Ureter (tissue), 1 donor: ENCODE measurements at places on chromosomes 4 and X. TPM values are rescaled to one million over a fixed set of nuclear protein-coding genes. Genes with fewer than 3 reads are reported as not detected.

The SH3TC1 gene
- 87.0 TPM for total RNA-seq

The POLA1 gene
- 14.6 TPM for total RNA-seq

The BEND4 gene
- total RNA-seq: 0.18 TPM

The CCKAR gene
- not detected for total RNA-seq

The SNCA gene
- total RNA-seq: 5.3 TPM

The CXCR3 gene
- 0.89 TPM for total RNA-seq

The SLC4A4 gene
- 36.8 TPM for total RNA-seq

The KLB gene
- 0.08 TPM for total RNA-seq

The TGIF2LX gene
- total RNA-seq: not detected

The GAGE1 gene
- not detected for total RNA-seq
